ENCODE measurements at places on chromosomes 13 and 19. TPM values are rescaled to one million over a fixed set of nuclear protein-coding genes. Genes with fewer than 3 reads are reported as not detected.

The CIC gene
- polyA plus RNA-seq = 60.6 TPM

The GRIN3B gene
- polyA plus RNA-seq = 0.33 TPM

The POU2F2 gene
- 1.1 TPM for polyA plus RNA-seq

The ZNF773 gene
- 13.9 TPM for polyA plus RNA-seq

The RNF17 gene
- polyA plus RNA-seq = not detected

The KLHL1 gene
- 0.69 TPM for polyA plus RNA-seq

The TMEM59L gene
- 22.5 TPM for polyA plus RNA-seq

DNA sequence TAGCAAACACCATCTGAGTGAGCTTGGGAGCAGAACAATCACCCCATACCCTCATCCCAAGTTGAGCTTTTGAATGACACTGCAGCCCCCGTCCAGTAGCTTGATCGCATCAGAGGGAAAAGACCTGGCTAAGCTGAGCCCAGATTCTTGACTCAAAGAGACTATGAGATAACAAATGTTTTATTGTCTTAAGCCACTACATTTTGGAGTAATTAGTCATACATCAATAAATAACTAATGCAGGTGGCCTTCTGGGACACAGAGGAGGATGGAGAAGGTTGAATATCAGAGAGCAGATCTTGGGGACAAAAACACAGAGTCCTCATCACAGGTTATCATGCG, 24.6 kb upstream of the IGSF23 start:
- no peak for DNase-seq

DNA sequence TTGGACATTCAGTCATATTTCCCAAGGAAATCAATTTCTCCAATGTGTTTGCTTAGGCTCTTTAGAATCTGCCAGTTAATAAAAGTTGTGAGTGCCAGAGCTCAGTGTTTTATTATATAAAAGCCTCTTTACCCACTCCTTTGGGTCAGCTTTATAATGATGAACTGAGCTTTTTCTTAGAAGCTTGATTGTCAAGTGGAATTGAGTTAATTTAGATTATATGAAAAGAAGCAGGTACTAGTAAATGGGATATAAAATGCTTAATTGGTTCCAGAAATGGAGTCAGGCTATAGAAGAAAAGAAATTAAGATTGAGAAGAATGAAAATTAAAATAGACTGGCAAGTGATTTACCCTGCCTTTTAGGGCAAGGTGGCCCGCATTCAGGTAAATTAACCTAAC, 363.2 kb downstream of the SLITRK6 start:
- no peak for DNase-seq

- DNase-seq = no peak
Measured at GRCh38 chr19:55484593-55485438, at the start of gene NAT14. TSS of gene NAT14 (plus strand) at chr19:55485188. CDS start at chr19:55485709, 521 bp downstream.

DNA sequence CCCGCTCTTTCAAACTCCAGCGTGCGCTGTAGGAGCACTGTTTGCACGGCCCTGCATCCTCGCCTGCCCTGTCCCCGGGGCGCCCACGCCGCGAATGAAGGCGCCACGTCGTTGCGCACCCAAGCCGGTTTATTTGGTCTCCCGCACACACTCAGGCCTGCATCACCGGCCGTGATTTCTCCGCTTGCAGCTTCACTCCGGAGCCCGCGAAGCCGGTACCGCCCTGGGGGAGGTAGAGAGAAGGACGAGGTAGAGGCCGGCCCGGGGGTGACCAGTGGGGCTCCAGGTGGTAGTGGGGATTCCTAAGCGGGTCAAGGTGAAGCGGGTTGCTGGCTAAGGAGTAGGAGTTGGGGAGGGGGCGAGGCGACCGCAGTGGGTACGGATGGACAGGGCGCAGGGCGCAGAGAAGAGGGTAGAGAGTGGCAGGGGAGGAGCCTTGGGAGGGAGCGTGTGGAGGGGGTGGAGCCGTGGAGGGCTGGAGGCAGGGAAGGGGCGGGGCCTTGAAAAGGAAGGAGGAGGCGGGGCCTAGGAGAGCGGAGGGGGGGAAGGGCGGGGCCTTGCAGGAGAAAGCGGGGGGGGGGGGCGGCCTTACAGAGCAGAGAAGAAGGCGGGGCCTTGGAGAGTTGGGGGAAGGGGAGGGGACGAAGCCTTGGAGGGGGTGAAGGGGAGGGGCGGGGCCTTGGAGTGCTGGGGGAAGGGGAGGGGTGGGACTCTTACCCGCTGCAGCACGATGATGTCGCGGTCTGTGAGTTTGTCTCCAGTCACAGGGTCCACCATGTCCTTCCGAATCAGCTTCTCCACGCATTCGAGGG, 24.6 kb downstream of the NOSIP start:
- no peak for DNase-seq

DNA sequence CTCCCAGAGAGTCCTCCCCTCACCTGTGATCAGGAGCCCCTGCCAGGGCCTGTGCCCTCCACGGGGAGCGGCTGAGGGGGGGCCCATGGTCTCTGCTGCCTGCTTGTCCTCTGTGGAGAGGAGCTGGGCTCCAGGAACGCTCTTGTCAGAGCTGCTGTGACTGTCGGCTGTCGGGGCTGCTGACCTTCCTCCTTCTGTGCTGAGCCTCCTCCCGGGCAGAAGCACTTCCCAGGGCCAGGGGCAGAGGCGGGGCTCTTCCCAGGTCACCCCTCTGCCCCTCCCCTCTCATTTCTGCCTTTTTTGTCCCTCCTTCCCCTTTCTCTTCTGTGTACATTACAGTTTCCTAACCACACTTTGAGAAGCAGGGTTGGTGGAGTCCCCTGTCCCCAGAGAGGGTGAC, at the start of gene CEACAM4:
CEACAM4 (minus strand) TSS at position 198 of the 400 bp plus-strand sequence; CDS start at position 87, 111 bp downstream.
- DNase-seq = no peak

GRCh38 chr19:14149509-14149994, 13.2 kb upstream of the ASF1B start:
- DNase-seq = no peak

- DNase-seq = peak; percentile 91
Measured at GRCh38 chr19:20776083-20777076, at the start of gene ZNF66. TSS of gene ZNF66 (plus strand) at chr19:20776304. CDS start at chr19:20776448, 144 bp downstream.

GRCh38 chr13:100674572-100674871, at the start of gene TMTC4:
TSS of gene TMTC4 (minus strand) at chr13:100674795. CDS start at chr13:100670362, 4,433 bp downstream.
- no peak for DNase-seq

DNA sequence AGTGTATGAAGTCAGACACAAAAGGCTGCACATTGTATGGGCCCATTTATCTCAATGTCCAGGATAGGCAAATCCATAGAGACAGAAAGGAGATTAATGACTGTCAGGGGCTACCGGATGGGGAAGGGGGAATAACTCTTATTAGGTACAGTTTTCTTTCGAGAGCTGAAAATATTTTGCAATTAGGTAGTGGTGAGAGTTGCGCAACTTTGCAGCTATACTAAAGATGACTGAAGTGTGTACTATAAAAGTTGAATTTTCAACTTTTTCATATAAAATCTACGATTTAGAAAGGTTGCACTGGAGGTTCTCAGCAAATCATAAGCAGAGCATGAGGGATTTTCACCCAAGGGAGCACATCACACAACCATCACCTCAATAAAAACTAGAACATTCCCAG, 16.1 kb upstream of the SLC15A1 start:
- DNase-seq = no peak
